ENCODE measurements at places on chromosomes 4 and X. TPM values are rescaled to one million over a fixed set of nuclear protein-coding genes. Genes with fewer than 3 reads are reported as not detected.

DNA sequence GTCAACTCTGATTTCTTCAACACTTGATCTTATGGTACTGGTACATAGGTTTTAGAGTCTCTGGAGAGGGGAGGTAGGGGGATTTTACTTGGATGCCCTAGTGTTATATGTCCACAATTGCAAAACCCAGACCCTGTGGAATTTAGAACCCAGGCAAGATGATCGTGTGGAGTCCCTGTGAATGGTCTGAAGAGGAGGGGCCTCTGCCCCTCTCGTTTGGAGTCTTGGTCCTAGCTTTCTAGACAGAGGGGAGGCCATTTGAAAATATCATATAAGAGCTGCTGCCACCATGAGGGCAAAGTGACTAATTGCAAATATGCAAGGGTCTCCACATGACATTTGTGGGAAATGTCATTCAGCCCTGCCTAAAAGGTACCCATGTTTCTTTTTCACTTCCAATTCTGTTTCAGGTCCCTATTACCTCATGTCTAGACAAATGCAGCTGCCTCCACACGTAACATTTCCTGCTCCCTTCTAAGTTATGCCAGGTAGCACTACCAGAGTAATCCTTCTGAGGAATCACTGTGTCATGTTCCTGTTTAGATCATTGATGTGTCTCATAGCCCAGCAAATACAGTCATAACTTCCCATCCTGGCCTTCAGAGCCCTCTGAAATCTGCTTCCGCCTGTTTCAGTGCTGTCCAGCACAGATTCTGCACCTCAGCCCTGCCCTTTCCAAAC is 126.8 kb downstream of the KLHL8 start:
- peak; percentile 39 for DNase-seq

DNA sequence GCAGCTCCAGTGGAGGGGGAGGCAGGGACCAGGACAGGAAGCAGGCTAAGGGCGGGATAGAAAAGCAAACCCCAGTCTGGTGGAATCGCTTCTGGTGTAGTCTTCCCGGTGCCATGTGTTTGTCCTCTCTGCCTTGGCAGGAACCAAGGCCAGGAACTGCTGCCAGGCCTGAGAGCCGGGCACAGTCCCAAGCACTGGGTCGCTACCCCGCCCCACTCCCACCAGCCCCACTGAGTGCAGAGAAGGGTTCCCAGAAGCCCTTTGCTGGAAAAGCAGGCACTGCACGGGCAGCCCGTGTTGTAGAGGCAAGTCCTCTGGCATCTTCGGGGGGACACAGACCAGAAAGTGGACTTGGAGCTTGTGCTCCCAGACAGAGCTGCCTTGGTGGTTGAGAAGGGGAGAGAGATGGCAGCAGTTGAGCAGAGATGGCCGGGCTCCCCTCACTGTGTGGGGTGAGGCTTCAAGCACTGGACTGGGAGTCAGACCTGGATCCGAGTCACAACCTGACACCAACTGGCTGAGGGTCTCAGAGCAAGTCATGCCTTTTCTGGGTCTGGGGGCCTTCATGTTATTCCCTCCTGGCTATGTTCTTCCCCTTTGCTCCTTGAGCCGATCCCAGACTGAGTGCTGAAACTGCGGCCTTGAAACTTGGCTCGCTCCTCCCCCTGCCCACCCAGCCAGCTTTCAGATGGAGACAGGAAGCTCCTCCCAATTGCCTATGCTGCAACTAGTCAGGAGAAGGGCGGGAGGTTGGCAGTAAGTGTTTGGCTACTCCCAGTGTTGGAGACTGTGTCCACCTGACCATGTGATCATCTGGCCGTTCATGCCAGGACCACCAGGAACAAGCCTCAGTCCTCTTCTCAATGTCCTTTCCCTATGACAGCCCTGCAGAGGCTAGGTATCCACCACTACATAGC is 59.7 kb upstream of the MTM1 start:
- DNase-seq: no peak

DNA sequence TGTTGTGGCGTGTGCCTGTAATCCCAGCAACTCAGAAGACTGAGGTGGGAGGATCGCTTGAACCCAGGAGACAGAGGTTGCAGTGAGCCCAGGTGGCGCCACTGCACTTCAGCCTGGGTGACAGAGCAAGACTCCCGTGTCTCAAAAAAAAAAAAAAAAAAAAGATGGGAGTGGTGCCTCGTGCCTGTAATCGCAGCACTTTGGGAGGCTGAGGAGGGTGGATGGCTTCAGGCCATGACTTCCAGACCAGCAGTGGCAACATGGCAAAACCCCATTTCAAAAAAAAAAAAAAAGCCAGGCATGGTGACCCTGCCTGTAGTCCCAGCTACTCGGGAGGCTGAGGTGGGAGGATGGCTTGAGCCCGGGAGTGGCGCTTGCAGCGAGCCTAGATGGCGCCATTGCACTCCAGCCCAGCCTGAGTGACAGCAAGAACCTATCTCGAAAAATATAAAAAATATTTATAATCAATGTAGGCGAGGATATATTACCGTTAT is 27.0 kb downstream of the EIF2S3 start:
- peak; percentile 27 for DNase-seq

DNA sequence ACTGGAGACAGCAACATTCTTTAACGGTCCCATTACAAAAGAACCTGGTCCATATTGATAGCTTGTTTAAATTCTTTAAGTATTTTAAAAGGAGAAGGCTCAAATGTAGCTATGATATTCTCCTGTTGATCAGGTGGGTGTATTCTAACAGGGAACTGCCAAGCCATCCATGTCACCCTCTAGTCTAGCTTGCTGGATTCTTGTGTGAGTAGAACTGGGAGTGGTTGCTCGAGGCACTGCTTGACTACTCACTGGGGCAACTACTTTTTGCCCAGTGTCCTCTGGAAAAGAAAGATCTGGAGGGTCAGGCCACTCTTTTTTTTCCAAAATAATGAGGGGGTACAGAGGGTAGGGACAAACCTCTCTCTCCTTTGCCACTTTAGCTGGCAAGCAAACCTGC is 155.1 kb downstream of the ZNF518B start:
- DNase-seq: no peak

KLHL34 gene
- not detected for total RNA-seq

ADH7 gene
- total RNA-seq: not detected

DNA sequence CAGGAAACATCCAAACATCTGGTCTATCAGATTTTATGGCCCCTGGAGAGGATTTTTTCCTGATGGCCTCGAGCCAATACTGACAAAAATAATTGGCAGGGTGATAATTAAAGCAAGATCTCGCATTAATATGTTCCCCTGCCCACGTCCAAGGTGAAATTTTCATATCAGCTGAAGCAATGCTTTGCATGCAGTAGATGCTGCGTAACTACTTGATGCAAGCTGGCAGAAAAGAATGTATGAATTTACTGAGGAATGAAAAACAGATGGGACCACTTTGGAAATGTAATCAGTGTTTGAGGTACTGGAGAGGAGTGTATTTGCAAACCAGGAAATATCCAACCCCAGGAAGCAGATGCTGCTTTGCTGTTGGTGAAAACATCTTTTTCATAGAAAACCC is 36.8 kb upstream of the REST start:
- peak; percentile 9 for DNase-seq

CXCL11 gene
- total RNA-seq: 5.8 TPM

Measured in astrocyte (in vitro differentiated cells and primary cell).